ENCODE measurements at places on chromosomes 2 and 18. TPM values are rescaled to one million over a fixed set of nuclear protein-coding genes. Genes with fewer than 3 reads are reported as not detected.

Gene GDF7
- 0.06 TPM for total RNA-seq

DNA sequence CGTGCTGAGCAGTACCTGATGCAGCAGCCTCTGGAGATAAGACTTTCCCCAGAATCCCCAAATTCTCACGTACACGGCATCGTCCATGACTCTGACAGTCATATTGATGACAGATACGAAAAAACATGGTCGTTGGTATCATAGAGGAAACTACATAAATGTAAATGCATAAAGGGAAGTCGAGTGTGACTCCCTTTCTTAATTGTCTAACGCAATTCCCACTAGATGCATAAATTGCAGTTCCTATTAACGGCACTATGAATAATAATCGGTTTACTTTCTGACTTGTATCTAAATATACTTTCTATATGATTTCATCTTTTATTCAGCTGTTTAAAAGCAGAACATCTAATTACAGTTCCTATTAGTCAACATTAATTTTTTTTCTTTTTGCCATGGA lies 322.6 kb upstream of the REV1 start:
- H3K4me3 ChIP-seq = no peak overlapping the region
- H3K27me3 ChIP-seq = no peaks in the 10 kb centered on the region
- no peak overlapping the region for H3K27ac ChIP-seq
- H3K36me3 ChIP-seq = no peaks in the 10 kb centered on the region
- no peaks in the 10 kb centered on the region for H3K4me1 ChIP-seq
- no peak for DNase-seq

DNA sequence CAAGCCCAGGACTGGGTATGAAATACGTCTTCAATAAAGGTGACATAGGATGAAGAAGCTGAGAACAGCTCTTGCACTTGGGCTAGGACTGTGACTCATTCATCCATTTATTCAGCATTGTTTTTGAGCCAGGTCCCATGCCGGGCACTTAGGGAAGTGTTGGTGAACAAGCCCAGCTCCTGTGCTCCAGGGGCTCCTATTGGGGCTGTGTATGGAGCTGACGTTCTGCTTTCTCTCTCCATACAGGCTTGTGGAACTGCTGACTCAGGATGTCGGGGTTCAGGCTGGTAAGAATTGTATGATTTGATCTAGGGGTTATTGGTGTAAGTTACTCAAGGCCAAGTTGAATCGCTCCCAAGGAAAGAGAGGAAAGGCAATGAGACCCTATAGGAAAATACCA lies 24.0 kb downstream of the MYO7B start:
- DNase-seq = no peak
- no peaks in the 10 kb centered on the region for H3K27me3 ChIP-seq
- no peaks in the 10 kb centered on the region for H3K36me3 ChIP-seq
- no peak overlapping the region for H3K4me3 ChIP-seq
- H3K4me1 ChIP-seq = 0 out of 2 replicates have a peak, but pooled peaks cover 4% of the 10 kb centered on the region
- no peak overlapping the region for H3K27ac ChIP-seq

- H3K27me3 ChIP-seq = no peaks in the 10 kb centered on the region
- H3K36me3 ChIP-seq = no peaks in the 10 kb centered on the region
- H3K4me1 ChIP-seq = peaks cover 3% of the 10 kb centered on the region
- H3K4me3 ChIP-seq = no peak overlapping the region
- DNase-seq = no peak
Measured at GRCh38 chr2:460861-461260, 173.0 kb upstream of the ALKAL2 start.

DNA sequence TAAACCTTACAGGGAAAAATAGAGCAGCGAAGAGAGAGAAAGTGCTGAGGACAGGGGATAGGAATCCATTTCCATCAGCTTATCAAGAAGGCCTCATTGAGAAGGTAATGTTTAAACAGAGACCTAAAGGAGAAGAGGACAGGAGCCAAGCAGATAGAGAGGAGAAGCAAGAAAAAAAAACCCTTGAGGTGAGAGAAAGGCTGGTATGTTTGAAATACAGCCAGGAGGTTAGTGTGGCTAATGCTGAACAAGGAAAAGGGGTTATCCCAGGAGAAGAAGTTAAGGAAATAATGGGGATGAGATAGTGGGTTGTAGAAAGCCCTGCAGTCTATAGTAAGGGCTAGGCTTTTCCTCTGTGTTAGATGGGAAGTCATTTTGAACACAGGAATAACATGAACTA lies 90.8 kb downstream of the GRB14 start:
- H3K4me1 ChIP-seq = peaks cover 3% of the 10 kb centered on the region
- no peaks in the 10 kb centered on the region for H3K27me3 ChIP-seq
- no peak for DNase-seq
- no peaks in the 10 kb centered on the region for H3K36me3 ChIP-seq
- no peak overlapping the region for H3K4me3 ChIP-seq

DNA sequence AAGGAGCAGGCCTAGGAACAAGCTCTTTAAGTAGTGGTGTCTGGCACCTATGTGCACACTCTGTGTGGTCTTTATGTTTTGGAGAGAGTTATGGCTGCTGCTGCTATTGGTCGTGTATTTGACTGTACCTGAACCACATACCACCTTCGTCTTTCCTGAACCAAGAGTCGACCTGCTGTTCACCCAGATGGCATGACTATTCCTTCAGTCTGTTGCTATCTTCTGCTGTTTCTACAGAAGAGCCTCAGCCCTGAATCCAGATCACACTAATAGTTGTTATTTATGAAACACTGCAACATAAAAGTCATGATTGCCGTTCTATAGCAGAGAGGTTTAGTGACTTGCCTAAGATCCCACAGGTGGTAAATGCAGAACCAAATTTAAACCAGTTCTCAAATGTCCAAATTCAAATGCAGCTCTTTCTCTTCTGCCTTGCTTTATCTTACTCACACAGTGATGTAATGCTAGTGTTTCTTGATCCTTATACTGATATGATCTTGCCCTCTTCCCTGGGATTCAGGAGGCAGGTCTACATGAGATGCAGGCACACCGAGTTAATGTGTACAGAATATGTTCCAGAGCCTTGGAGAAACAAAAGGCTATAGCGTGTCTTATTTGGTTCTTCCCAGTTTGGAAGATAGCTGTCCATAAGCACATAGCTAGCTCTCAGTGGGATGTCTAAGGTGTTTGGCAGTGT lies 122.1 kb upstream of the FOSL2 start:
- no peak for DNase-seq
- no peaks in the 10 kb centered on the region for H3K27me3 ChIP-seq
- peaks cover 10% of the 10 kb centered on the region for H3K4me1 ChIP-seq
- H3K27ac ChIP-seq = no peak overlapping the region

GRCh38 chr18:67385455-67385854 lies 131.1 kb downstream of the DSEL start:
- H3K36me3 ChIP-seq = no peaks in the 10 kb centered on the region
- no peaks in the 10 kb centered on the region for H3K27me3 ChIP-seq
- no peak for DNase-seq
- H3K27ac ChIP-seq = no peak overlapping the region

- no peaks in the 10 kb centered on the region for H3K4me1 ChIP-seq
- no peak overlapping the region for H3K4me3 ChIP-seq
- H3K27me3 ChIP-seq = no peaks in the 10 kb centered on the region
- no peak for DNase-seq
- H3K27ac ChIP-seq = no peak overlapping the region
Measured at GRCh38 chr2:14552818-14553217, 79.7 kb upstream of the LRATD1 start.

GRCh38 chr2:215699018-215699417 lies 263.1 kb upstream of the FN1 start:
- no peak for DNase-seq
- H3K27ac ChIP-seq = no peak overlapping the region
- H3K4me3 ChIP-seq = no peak overlapping the region
- no peaks in the 10 kb centered on the region for H3K4me1 ChIP-seq

DNA sequence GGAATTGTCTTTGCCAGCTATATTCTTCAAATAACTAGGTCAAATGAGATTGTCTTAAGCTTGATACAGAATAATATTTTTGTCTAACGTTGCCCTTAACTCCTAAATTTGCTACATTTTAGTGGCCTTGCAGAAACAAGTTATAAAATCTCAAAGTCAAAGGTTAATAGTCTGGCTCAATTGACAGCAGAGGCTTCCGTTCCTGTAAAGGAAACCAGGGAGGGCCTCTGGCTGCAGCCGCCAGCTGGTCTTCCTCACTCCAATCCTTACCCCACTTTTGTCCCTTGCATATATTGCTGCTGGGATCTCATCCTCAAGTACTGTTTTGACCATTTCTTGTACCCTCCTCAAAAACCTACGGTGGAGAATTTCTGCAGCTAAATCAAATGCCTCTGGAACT lies 17.1 kb downstream of the CYB5A start:
- H3K27me3 ChIP-seq = no peaks in the 10 kb centered on the region
- no peak overlapping the region for H3K27ac ChIP-seq
- H3K4me1 ChIP-seq = no peaks in the 10 kb centered on the region
- no peaks in the 10 kb centered on the region for H3K36me3 ChIP-seq

Data from H1 (cell line).